ENCODE measurements at places on chromosomes 1 and 21.

- DNase-seq: no peak
Measured at GRCh38 chr1:43706598-43707189, 642 bp upstream of the ST3GAL3 start.

- no peak for DNase-seq
Measured at GRCh38 chr1:18903291-18903756, 969 bp upstream of the ALDH4A1 start.

DNA sequence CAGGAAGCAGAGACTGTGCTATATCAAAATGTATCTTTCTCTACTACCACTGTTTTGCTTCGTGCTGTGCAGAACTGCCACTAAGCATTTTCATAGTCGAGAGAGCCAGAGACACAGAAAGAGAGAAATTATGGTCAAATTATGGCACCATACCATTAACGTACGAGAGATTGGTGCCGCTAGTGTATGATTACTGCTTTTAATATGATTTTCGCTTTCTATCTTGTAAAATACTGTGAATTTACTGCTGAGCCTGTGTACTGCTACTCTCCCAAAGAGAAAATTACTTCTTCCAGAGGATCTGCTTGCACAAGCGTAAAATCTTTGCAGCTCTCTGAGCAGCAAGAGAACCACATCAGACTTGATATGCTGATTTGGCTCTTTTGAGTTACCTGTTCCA is 71.1 kb upstream of the ZNF281 start:
- no peak for DNase-seq

DNA sequence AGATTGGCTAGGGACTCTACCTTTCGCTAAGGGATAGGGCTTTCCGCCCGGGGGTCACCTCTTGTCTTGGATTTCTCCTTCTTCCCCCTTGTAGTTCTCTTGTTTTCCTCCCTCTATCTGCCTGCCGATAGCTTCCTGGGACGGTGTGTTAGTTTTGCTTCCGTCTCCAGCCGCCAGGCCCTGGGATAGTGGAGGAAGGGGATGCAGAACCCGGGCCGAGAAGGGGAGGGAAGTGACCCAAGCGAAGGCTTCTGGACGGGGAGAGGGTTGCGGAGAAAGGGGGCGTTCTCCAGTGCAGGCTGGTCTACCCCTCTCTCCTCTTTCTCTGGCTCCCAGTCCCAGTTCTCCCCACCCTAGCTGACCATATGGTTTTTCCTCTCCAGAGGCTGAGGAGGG is 871 bp downstream of the TUFT1 start:
- DNase-seq: no peak

All from NCI-H187 (cell line).